ENCODE measurements at places on chromosomes 5 and 9.

GRCh38 chr9:114603248-114603647, 7.8 kb upstream of the TMEM268 start:
- no peak for DNase-seq

DNA sequence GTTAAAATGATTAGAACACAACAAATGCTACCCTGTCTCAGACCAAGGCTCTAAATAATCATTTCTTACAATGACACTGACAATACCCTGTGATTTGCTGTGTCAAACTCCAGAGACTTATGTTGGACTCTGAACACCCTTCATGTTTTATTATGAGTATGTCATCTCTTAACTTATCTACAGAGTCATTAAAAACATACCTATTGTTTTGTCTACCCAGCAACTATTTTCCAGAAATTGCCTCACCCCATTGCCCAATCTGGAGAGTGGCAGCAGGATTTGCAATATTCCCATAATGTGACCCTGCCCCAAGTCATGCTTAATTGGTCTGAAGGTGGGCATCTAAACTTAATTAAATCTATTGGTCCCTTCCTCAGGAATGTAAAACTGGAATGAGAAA, 23.0 kb upstream of the KIF2A start:
- DNase-seq = no peak

GRCh38 chr9:82791692-82792091, 271.2 kb downstream of the RASEF start:
- no peak for DNase-seq

GRCh38 chr9:98702835-98703380, 5.8 kb downstream of the GABBR2 start:
- DNase-seq = no peak

GRCh38 chr5:140042643-140043507, at the start of gene NRG2:
Gene NRG2 (minus strand): TSS chr5:140043299.
- peak; percentile 22 for DNase-seq

GRCh38 chr5:78905084-78905938, 79.8 kb downstream of the ARSB start:
- no peak for DNase-seq

DNA sequence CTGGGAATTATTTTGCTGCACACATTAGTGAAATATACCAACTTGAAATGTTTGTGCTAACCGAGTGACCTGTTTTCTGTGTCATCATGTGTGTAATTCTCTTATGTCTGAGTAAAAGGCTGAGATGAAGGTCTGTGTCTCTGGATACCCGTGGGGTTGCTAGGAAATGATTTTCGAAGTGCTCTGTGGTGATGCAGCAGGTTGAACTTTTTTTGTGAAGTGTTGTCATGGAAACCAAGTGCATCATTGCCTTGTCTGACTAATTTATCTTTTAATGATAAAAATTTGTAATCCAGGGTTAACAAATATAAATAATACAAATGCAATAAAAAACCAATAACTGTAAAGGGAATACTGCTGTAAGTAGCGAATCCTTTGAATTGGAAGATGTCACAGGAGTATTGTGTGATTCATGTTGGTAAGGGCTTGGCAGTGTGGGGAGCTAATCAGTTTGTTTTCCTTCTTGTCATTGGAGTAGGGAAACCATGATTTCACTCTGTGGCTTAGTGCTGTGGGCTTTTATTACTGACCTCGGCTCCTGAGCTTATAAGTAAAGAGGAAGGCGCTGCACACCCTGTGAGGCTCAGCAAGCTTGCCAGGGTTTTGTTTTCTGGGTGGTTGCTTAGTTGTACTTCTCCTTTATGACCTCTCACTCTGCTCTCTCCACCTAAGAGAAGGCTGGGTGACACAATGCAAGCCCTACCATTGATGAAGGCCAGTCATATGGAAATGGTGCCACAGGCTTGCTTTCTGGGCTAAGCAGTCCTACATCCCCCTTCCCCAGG, 22.3 kb downstream of the PDE8B start:
- no peak for DNase-seq

GRCh38 chr9:95981761-95982390, 106.4 kb downstream of the ERCC6L2 start:
- no peak for DNase-seq

DNA sequence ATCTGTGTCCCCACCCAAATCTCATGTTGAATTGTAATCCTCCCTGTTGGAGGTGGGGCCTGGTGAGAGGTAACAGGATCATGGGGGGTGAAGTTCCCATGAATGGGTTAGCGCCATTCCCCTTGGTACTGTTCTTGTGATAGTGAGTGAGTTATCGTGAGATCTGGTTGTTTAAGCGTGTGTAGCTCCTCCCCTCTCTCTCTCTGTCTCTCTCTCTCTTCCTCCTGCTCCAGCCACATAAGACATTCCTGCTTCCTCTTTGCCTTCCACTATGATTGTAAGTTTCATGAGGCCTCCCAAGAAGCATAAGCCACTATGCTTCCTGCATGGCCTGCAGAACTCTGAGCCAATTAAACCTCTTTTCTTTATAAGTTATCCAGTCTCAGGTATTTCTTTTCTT, 28.8 kb downstream of the C5orf15 start:
- DNase-seq = no peak

DNA sequence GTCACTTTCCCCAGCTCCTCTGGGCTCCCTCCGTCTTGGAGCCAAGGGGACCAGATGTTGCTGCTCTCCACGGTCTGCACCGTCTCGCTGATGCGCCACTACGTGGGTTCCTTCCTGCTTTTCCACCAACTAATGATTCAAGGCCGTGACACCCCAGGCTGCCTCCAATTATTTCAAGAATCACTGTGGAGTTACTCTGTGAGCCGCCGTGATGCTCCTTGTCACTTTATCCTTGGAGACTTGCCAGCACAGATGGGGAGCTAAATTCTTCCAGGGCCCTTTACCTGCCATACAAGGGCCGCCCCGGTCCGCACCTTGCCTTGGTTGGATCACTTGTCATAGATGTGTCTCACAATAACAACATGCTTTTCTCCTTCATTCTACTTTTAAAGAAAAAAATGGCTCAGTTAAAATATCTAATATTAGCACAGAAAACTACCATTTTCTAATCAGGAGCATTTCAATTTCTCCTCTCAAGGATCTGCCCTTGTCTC, 202.0 kb downstream of the FSTL4 start:
- no peak for DNase-seq

- no peak for DNase-seq
Measured at GRCh38 chr5:73280821-73281746, 108.1 kb downstream of the TMEM174 start.

GRCh38 chr9:127177231-127177630, 54.8 kb upstream of the ANGPTL2 start:
- no peak for DNase-seq

DNA sequence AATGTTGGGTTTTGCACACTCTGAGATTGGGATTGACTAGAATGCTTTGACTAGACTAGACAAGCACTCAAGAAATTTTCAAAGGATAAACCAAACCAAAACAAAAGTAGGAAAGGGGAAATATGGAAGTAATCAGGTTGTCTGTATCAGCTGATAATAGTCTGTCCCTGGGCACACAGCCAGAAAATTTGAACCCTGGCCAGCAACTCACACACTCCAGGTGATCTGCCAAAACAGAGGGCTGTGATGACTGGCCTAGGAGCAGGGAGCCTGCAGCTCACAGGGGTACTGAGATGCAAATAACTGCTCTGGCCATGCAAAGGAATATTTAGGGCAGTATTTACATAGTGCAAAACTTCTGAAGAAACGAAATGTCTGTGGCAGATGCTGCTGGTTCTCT, 112.3 kb upstream of the SMIM23 start:
- DNase-seq = no peak

DNA sequence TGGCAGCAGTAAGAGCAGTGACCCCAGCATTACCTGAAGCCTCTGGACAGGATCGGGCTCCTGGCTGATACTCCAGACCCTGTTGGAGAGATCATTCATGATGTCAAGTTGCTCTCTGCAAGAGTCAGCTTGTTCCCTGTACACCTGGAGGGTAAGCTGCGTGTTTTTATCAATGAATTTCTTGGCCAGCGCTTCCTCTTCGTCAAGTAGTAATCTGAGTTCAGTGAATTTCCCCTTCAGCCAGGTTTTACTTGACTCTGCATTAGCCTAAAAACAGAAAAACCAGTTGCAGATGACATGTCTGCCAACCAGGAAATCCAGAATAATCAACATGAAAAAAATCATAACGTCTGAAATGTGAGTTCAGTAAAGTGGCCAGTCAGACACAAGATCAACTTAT, 19.1 kb downstream of the TRIM14 start:
- no peak for DNase-seq

GRCh38 chr5:96141749-96142148, 180.1 kb upstream of the ELL2 start:
- DNase-seq = no peak

- DNase-seq = no peak
Measured at GRCh38 chr5:158634714-158635113, 465.0 kb downstream of the EBF1 start.

DNA sequence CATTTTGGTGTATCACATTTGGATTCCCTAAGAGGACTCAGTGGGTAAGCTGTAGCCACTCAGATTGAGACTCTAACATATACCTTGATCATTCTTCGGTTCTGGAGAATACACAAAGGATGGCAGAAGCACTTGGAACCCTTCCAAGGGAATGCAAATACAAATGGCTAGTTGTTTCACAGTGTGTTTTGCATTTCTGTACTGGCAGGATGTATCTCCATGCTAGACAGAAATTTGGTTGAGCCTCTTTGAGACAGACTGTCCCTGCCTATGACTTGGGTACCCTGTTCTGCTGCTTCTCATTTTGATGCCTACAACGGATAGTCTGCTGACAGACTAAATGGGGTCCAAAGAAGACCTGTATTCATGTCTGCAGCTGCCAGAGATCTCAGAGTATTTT, 273.5 kb downstream of the TMEM38B start:
- no peak for DNase-seq

DNA sequence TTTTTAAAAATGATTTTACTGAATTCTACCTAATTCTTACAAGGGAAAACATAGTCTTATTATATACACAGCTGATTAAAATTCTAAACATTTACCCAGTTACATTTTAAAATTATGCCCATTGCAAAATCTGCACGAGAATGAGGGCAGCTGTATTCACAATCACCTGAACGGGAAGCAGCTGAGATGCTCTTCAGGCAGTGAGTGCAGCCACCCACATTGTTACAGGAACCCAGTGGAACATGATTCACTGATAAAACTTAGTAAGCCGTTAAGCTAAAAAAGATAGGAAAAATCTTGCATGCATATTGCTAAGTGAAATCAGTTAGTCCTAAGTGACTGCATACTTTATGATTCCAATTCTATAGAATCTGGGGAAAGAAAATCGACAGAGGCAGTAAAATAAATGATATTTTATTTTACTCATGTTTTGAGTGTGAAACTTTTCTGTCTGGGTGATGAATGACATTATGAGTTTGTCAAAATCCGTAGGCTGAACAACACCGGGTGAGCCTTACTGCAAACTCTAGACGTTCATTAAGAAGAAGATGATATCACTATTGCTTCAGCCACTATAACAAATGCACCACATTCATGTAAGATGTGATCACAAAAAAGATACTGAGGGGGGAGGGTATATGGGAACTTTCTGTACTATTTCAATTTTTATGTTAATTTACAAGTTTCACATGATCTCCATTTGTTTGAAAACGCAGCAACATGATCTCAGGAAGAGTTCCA, 39.1 kb upstream of the FLT4 start:
- DNase-seq = no peak

- DNase-seq = no peak
Measured at GRCh38 chr9:75962013-75962661, 71.7 kb downstream of the PCSK5 start.

DNA sequence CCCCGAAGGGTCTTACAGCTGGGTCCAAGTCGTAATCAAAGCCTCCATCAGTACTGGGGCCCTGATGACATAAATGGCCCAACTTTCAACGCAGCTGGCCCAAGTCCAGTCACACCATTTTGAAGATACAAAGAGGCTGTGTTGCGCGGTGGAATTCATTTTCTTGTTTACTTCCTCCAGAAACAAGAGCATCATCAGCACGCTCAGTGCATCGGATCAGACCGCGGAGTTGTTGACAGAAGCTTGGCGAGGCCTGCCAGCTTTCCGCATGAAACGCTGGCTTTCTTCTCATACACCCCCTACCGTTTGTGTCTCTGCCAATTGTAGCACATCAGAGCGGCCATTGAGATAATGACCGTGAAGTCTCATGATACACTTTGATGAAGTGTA, 101.7 kb upstream of the SPATA31D4 start:
- DNase-seq = no peak

DNA sequence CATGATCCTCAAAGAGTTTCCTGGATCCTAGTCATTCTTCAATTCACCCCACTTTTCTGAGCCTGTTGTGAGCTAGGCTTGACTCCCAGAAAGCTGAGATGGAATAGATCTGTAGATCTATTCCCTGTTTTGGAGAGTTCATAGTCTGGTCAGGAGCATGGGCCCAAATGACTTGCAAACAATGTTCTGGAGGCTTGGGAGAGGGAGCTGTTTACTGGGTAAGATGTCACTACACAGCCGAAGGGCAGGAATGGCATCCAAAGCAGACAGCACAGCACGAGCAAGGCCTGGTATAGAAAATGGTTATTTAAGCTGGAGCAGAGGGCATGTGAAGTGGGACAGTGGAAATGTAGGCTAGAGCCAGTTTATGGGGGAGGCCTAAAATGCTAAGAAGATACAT, 152.5 kb upstream of the ALDH1B1 start:
- no peak for DNase-seq

- DNase-seq = no peak
Measured at GRCh38 chr5:145484158-145484557, 351.0 kb downstream of the PRELID2 start.

DNA sequence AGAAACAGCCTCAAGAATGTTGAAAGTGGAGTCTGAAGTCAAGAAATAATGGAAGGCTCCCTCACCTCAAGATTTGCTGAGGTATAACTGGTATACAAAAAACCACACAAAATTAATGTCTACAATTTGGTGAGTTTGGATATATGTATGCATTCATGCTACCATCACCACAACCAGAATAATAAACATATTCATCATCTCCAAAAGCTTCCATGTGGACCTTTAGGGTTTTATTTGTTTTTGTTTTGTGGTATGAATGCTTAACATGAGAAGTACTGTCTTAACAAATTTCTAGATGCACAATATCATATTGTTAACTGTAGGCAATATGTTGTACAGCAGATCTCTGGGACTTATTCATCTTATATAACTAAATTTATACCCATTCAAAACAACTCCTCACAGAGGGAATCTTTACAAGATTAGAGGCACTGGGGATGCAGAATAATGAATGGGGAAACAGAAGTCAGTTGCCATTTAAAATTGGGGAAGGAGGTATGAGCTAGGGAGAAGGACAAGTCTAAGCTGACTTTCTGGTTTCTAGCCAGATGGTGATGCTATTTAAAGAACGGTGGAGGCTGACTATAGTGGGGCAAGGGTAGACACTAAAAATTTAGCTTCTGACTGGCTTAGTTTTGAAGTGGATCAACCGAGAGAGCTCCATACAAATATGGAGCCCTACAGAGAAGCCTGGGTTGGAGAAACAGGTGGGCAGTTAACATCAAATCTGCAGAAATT, 213.9 kb downstream of the BNC2 start:
- no peak for DNase-seq

GRCh38 chr5:77774981-77775789, 954 bp downstream of the TBCA start:
- DNase-seq = no peak

GRCh38 chr5:61232490-61233050, 70.3 kb upstream of the SMIM15 start:
- DNase-seq = no peak

- DNase-seq = no peak
Measured at GRCh38 chr5:53397141-53397757, 83.2 kb upstream of the FST start.
